Ecto neural progenitor cell (in vitro differentiated cells): ENCODE measurements at places on chromosomes 1 and 21.

DNA sequence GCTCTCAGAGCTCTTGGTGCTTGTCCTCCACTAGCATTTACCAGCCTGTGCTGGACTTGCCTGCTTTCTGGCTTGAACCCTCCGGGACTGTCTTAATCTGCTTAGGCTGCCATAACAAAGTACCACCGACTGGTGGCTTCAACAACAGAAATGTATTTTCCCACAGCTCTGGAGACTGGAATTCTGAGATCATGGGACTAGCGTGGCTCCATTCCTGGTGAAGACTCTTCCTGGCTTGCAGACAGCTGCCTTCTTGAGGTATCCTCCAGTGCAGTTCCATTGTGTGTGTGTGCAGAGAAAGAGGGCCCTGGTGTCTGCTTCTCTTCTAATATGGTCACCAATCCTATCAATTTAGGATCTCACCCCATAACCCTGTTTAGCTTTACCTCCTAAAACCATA lies 22.0 kb upstream of the RCAN1 start:
- DNase-seq = no peak

DNA sequence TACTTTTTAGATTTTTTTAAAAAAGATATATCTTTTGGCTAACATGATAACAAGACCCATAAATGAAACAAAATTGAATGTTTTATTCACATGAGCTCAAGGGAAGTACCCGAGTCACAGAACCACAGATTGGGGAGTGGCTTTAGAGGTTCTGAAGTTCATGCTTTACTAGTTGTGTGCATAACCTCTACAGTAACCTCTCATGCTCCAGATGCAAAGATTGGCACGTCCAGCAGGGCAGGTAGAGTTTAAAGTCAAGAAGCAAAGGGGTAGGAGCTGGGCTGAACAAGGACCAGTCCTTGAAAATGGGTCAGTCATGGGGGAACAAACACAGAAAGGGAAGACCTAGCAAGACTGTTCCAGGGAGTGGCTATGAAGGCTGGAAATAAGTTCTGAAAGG lies 109.6 kb downstream of the RNF220 start:
- no peak for DNase-seq

- DNase-seq = no peak
These were observed 80.7 kb downstream of the KAZN start for GRCh38 chr1:14679027-14679688.

GRCh38 chr1:182185136-182185535 lies 123.6 kb upstream of the ZNF648 start:
- DNase-seq = no peak

GRCh38 chr1:215667761-215668160 lies 100.7 kb downstream of the KCTD3 start:
- DNase-seq = no peak

- no peak for DNase-seq
These were observed 775 bp upstream of the TMEM63A start for GRCh38 chr1:225882694-225883615.

DNA sequence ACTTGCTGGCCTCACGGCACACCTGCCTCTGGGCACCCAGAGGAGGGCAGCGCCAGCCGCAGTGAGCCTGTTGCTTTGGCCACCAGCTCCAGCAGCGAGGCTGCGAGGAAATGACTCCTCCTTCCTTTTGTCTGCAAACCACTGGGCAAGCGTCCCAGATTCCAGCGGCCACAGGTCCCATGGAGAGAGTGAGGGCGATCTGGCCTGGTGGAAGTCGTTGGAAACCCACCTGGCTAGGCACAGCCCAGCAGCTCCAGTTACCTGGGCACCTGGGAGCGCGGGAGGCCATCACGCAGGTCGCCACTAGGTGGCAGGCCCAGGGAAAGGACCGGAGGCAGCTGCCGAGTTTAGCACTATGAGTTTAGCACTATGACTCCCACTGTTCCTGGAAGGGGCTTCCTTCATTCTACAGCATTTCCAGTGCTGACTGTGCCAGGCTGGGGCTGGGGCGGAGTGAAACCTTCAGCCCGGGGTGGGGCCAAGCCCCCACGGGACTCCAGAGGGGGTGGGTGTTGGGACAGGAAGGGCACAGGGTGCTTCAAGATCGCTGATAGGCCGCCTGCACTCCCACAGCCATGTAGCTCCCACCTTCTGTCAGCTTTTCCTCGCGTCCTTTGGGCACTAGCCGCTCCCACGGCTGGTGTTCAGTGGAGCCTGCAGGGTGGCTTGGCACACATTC lies 1.1 kb upstream of the ESPN start:
- DNase-seq = peak; percentile 79

GRCh38 chr1:218759795-218760194 lies 413.9 kb upstream of the LYPLAL1 start:
- no peak for DNase-seq

- no peak for DNase-seq
These were observed 1.4 kb upstream of the ARHGEF2 start for GRCh38 chr1:155979597-155980343.

DNA sequence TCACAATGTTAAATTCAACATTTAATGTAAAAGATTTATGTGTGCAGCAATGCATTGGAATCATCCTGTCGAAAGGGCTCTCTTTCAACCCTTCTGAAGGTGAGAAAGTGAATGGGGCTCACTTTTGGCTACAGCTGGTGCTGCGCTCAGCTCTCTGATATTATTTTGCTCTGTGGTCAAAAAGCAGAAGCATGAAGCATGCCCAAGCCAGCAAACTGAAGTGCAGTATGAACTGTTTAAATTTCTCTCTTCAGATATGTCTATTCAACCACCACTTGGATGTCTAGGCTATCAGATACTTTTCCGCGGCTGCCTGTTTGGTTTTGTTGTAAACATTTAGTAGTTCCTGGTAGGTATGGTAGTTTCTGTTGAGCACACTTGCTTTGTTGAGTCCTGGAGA lies 216.9 kb upstream of the TMPRSS15 start:
- no peak for DNase-seq

GRCh38 chr21:43864962-43865539 lies at the start of gene AGPAT3:
AGPAT3 (plus strand) TSS chr21:43865223; CDS start chr21:43959682, 94,459 bp downstream.
- DNase-seq = no peak

- DNase-seq = no peak
These were observed 86.9 kb upstream of the GORAB start for GRCh38 chr1:170445096-170445495.

GRCh38 chr1:85297855-85298629 lies 21.6 kb upstream of the BCL10 start:
- no peak for DNase-seq

DNA sequence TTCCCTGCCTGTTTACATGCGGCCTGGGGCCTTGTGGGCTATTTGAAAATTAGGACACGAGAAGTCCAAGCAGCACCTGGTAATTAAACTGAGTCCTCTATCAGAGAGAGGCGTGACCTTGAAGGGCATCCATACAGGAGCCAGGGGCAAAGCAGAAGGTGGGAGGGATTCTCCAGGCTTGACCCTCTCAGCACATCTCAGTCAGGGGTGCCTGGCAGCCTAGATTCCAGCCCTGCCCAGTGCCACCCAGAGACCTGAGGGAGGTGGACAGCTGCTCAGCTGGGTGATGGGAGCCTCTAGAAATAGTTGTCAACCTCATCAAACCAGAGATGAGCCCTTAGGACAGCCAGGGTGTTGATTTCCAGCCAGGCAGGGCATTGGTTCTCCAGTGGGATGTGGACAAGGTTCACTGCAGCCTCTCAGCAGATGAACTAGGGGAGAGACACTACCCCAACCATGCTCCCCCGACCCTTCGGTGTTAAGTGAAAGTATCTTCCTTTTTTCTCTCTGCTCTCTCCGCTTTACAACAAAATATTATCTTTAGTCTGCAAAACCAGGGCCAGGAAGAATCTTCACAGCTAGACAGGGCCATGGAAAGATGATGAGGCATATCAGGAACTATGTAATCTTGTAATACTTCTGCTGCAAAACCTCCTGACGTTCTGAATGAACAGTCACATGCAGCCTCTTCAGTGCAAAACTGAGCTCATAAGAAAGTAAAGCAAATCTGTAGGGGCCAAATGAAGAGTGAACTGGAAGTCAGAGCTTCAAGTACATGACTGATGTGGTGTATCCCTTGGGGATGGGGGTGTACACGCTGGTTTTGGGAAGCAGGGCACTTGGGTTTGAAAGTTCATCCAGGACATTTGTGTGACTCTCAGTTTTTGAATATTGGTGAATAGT lies 35.9 kb upstream of the ATP5PO start:
- no peak for DNase-seq
